ENCODE measurements at places on chromosomes 3 and 15.

GRCh38 chr15:53384417-53384816 lies 375.0 kb downstream of the WDR72 start:
- DNase-seq = no peak

GRCh38 chr15:70356919-70357318 lies 259.2 kb upstream of the TLE3 start:
- DNase-seq = no peak

GRCh38 chr3:17336291-17336690 lies 406.1 kb downstream of the TBC1D5 start:
- DNase-seq = no peak

GRCh38 chr3:111714305-111714704 lies 119.2 kb upstream of the ZBED2 start:
- DNase-seq = no peak

DNA sequence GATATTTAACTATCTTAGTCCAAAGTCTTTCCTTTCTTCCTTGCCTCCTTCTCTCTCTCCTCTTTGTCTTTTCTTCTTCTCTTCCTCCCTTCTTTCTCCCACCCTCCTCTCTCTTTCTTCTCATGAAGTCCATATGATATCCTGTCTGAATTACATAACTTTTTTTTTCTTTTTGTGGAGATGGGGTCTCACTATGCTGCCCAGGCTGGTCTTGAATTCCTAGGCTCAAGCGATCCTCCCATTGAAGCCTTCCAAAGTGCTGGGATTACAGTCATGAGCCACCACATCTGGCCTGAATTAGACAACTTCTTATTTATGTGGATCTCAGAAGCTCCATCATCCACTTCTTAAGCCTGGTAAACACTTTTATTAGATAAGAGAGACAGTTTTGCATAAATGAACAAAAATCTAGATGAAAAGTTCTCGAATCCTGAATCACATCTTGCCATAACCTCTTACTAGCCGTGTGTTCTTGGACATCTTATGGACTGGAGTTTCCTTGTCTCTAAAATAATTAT lies 206.5 kb downstream of the LPP start:
- no peak for DNase-seq

GRCh38 chr3:192929146-192929545 lies 11.5 kb upstream of the MB21D2 start:
- DNase-seq = no peak

DNA sequence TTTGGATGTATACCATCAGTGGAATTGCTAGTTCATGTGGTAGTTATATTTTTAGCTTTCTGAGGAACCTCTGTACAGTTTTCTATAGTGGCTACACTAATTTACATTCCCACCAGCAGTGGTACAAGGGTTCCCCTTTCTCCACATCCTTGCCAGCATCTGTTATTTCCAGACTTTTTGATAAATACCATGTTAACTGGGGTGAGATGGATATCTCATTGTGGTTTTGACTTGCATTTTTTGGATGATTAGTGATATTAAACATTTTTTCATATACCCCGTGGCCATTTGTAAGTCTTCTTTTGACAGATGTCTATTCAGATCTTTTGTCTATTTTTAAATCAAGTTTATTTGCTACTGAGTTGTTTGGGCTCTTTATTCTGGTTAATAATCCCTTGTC lies 455.6 kb upstream of the RARB start:
- no peak for DNase-seq

- no peak for DNase-seq
Measured at GRCh38 chr15:31824024-31824423, 206.3 kb upstream of the CHRNA7 start.

- no peak for DNase-seq
Measured at GRCh38 chr3:41000471-41000870, 198.8 kb upstream of the CTNNB1 start.

DNA sequence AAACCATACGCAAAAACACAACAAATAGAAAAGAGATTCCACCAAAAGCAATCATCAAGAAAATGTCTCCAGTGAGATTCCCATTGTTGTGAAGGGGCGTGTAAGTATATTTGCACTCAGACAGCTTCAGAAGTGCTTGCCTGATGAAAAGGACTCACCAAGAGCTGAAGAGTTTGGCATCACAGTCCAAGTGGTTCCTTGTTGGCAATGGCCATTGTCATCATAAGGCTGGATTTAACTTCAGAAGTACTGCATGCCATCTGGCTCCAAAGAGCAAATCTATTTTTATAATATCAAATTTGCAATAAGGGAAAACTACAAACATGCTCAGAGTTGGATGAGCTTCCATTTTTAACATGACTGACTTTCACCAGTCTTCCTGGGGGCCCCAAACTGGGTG lies 505.3 kb upstream of the NR2F2 start:
- no peak for DNase-seq

DNA sequence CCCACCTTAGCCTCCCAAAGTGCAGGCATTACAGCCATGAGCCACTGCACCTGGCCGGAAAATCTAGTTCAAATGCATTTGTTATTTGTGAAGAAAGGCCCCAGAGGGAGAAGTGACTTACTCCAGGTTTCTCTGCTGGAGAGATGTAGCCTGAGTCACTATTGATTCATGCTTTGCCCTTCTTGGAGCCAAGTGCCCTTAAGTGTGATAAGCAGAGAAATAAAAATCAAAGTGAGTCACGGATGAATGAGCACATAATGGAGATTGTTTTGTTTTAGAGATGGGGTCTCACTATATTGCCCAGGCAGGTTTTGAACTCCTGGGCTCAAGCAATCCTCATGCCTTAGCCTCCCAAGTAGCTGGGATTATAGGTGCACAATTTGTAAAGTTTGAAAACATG lies 33.1 kb downstream of the CDC25A start:
- DNase-seq = peak; percentile 72

GRCh38 chr15:90286678-90287077 lies 21.2 kb downstream of the NGRN start:
- no peak for DNase-seq

DNA sequence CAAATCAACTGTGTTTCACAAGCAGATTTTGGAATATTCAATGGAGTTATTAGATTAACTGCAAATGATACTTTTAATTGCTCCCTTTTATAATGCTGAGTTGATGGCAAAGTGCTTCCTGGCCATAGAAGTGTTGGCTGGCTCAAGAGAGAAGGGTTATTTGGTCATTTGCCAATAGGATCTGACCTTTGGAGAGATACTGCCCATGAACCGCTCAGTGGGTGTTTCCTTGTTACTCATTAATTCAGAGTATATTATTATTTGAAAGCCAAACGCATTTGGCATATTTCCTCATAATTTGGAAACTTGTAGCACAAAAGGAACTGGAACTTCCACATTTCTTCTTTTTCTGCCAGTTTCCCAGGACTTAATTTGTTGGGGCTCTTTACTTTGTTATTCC lies 234.7 kb downstream of the CDIN1 start:
- DNase-seq = no peak

DNA sequence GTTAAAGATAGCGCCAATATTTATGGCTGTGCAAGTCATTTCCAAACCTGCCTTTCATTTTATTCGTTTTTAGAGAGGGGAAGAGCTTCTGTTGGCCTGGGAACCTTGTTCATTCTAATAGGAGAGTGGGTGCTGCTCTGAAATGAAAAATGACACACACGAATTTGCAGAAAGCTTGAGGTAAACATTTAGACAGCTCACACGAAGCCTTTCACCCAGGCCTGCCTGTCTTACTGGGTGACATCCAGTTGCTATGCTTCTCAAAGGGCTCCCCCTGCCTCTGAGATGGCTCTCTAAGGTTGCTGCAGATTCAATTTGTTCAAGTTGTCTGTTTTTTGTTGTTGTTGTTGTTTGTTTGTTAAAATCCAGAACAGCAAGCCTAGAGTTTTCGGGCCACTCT lies 18.2 kb downstream of the PEX5L start:
- no peak for DNase-seq

GRCh38 chr3:19093084-19093483 lies 55.2 kb upstream of the KCNH8 start:
- no peak for DNase-seq

DNA sequence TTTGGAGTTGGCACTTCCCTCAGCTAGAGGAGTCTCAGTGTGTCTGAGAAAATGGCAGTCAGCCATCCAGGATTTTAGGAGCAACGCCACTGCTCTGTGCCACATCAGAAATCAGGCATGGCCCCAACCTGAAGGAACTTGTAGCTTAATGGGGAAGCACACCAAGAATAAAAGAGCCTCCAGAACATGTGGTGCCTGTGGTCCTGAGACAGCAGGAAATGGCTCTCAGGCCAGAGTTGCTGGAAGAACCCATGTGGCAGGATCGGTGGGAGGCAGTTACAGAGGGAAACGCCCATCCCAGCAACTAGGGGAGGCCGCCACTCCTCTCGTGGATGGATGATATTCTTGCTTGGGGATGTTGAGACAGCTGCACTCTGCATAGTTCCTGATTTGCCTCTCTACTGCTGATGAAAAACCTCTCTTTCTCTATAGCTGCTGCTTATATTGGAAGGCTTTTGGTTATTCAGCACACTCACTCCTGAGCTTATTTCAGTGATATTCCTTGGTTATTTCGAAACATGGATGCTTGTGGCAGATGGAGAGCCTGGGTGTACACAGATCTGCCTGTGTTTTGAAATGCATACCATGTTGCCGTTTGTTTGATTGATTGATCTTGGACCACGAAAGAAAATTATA lies 52.4 kb downstream of the KLHL25 start:
- DNase-seq = no peak

DNA sequence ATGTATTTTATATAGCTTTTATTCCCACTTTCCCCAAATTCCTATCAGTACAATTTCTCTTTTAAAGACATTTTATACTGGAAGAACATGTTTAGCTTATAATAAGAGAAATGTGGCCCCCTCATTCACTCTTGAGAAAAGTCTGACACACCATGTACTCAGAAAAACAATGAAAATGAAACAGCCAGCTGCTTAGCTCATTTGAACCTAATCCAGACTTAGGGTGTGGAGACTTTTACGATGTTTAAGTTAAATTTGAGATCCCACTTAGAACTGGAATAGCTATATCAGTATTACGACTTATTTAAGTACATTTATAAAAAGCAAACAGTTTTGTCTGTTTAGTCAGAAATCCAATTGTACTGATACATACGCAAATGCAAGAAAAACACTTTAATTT lies 252.3 kb upstream of the ARRDC4 start:
- no peak for DNase-seq

GRCh38 chr3:138768125-138768524 lies 66.6 kb downstream of the PIK3CB start:
- DNase-seq = no peak

- DNase-seq = no peak
Measured at GRCh38 chr3:61236556-61236955, 14.7 kb downstream of the FHIT start.

GRCh38 chr15:88908697-88909621 lies 4.2 kb downstream of the MFGE8 start:
- DNase-seq = no peak

DNA sequence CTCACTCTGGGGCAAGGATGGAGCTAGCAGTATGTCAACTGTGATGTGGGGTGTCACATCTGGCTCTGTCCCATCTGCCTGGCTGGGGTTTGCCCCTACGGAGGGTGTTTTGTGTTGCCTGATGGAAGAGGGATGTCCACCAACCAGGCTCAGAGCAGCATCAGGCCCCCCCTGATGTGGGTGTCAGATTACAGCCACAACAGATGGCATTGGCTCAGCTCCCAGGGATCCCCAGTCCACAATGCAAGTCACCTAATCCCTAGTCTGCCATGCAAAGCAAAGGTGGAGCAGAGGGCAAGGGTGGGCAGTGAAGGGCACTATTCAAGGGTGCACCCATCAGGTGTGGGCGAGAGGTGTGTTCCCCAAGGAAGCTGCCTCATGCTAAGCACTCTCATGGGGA lies 48.9 kb upstream of the AMOTL2 start:
- DNase-seq = no peak

DNA sequence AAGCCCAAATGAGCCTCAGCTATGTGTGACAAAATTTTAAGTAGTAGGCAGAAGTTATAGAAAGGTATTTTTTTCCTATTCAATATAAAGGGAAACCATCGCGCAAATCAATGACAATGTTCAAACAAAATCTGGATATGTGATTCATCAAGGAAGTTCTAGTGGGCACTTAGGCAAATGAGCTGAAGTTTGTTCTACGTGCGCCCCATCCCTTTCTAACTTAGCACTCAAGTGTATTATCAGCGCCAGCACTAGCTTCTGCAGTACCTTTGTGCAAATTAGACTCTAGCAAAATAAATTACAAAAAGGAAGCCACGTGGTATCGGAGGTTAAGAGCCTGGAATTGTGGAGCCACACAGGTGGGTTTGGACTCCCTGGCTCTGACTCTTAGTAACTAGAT lies 91.1 kb downstream of the TBL1XR1 start:
- no peak for DNase-seq

DNA sequence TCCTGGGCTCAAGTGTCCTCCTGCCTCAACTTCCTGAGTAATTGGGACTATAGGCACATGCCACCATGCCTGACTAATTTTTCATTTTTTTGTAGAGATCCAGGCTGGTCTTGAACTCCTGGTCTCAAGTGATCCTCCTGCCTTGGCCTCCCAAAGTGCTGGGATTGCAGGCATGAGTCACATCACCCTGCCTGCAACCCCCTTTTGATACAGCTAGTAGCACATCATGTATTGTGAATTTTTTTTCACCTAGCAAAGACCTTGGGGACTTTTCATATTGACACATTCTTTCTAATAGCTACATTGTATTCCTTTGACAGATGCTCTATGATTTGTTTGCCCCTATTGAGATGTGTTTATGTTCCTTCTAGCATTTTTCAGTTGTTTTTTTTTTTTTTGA lies 14.2 kb downstream of the IRAK2 start:
- no peak for DNase-seq

GRCh38 chr3:99434190-99434589 lies 204.2 kb upstream of the COL8A1 start:
- DNase-seq = no peak

GRCh38 chr3:94071713-94072284 lies 8.9 kb downstream of the NSUN3 start:
- no peak for DNase-seq

GRCh38 chr3:73225146-73225855 lies 163.8 kb downstream of the EBLN2 start:
- no peak for DNase-seq

Measured in H54 (cell line).